Ureter (tissue), 1 donor: ENCODE measurements at places on chromosomes 4 and X.

- no peak for DNase-seq
Measured at GRCh38 chr4:26261405-26261804, 59.4 kb upstream of the RBPJ start.

DNA sequence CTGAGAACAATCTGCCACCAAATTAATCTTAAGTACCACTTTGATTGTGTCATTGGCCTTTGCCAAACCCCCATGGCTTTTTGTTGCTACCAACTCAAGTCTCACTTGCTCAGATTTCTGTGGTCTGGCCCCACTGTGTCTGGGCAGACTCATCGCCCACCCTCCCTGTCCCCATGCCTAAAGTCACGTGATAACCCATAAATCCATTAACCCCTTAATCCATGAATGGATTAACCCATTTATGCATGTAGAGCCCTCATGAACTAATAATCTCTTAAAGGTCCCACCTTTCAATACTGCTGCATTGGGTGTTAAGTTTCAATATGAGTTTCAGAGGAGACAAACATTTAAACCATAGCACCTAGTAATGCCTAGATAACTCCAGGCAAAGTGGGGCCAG, 78.5 kb upstream of the BLTP1 start:
- no peak for DNase-seq

- DNase-seq, result no peak
Measured at GRCh38 chrX:7709845-7710244, 133.1 kb upstream of the VCX start.

DNA sequence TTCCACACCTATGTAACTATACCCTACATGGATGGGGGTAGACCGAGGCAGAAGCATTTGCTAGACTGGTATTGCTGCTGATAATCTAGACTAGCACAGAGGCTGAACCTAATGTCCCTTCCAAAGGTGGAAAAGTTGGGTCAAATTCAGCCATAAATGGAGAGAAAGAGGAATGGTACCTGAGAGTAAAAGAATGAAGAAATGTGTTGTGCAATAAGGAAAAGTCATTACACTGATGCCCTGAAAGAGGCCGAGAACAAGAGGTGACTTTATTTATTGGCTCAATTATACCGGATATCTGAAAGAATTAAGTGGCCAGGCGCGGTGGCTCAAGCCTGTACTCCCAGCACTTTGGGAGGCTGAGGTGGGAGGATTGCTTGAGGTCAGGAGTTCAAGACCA, 52.1 kb downstream of the ZNF41 start:
- DNase-seq, result no peak

GRCh38 chrX:34557733-34558132, 99.4 kb downstream of the TMEM47 start:
- DNase-seq, result no peak

GRCh38 chr4:5780831-5781480, 70.0 kb downstream of the EVC start:
- DNase-seq, result peak; percentile 22

DNA sequence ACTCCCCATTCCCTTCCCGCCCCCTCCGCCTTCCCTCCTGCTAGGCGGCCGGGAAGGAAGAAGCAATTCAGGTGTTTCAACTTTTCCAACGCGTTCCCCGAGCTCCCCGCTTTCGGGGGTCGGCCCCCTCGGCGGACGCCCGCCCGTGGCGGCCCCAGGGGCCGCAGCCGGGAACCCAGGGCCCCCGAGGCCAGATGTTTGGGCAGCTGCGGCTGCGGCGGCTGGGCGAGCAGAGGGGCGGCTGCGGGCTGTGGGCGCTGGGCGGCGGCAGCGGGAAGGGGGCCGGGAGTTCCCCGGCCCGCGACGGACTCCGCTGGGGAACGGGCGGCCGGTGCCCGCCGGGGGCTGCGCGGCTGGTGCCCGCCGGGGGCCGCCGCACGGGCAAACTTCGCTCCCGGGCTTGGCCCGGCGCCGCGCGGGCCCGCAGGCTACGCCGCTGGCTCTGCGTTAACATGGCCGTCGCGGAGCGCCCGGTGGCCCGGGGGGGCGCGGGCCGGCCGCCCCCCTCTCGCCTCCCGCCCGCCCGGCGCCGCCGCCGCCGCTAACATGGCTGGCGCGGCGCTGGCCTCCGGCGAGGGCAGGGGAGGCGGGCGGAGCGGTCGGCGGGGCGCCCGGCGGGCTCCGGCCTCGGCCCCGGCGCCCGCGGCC, 510 bp downstream of the HMGB3 start:
- DNase-seq, result no peak

- DNase-seq, result no peak
Measured at GRCh38 chr4:71004281-71004851, 10.9 kb downstream of the DCK start.

GRCh38 chr4:105504744-105505143, 30.9 kb upstream of the PPA2 start:
- DNase-seq, result no peak

- DNase-seq, result no peak
Measured at GRCh38 chrX:1393871-1394615, 2.1 kb upstream of the SLC25A6 start.

DNA sequence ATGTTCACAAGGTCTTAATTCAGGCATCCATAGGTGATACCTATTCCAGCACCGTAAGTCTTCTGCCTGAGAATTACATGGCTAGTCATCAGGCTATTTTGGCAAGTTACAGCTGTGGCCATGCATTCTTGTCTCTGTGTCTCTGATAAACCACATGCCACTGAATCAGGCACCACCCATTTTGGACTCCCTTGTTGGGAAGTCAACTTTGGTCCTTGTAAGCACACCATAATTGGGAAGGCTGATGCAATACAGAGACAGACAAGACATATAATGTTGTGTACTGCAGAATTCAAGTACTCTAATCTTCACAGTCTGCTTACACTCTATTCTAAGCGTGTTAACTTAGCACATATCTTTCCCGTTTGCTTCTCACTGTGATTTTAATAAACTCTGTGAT, 483.7 kb upstream of the FTHL17 start:
- no peak for DNase-seq

DNA sequence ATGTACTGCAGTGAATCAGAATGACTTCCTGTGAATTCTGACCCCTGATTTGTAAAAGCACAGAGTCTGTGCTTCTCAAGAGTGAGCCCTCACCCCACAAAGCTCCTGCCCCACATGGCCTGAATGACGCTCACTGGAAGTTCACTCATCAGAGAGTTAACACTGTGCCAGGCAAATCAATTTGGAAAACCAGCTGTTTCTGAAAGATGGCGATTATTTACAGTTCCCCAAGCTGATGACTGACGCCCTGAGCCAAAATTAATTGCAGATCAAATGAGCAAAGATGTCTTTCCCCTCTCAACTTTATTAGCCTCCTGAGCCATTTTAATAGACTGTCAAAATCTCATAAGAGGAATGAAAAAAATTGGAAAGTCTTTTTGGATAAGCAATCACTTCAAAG, 118.0 kb downstream of the SLC2A9 start:
- no peak for DNase-seq

- peak; percentile 83 for DNase-seq
Measured at GRCh38 chrX:131747173-131747572, 203.3 kb downstream of the OR13H1 start.

- DNase-seq, result no peak
Measured at GRCh38 chr4:158302076-158302866, 92.0 kb downstream of the TMEM144 start.

DNA sequence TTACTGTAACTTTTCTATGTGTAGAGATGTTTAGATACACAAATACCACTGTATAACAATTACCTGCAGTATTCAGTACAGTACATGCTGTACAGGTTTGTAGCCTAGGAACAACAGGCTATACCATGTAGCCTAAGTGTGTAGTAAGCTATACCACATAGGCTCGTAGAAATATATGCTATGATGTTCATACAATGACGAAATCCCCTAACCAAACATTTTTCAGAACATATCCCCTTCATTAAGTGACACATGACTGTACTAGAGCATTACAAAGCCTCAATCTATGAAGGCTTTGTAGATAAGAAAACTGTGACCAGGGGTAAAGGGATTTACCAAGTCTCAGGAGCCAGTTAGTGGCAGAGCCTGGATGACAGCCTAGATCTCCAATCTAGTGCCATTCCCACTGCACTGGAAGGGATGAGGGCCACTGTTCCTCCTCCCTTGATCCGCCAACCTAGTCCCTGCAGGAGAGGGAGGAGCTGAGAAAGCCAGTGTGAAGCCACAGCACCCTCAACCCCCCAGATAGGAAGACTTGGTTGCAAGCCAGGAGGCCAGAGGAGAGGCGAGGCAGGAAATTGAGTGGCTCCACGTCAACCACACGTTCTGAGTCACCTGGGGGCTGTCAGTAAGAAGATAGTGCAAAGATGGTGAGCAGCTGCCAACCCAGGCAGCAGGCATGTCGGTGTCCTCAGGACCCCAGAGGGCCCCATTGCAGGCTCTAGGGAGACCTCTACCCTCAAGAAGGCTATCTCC, 227.7 kb downstream of the BCOR start:
- no peak for DNase-seq

- no peak for DNase-seq
Measured at GRCh38 chr4:16293210-16293838, 67.1 kb upstream of the TAPT1 start.

- no peak for DNase-seq
Measured at GRCh38 chr4:79467246-79467932, 59.4 kb upstream of the GK2 start.

DNA sequence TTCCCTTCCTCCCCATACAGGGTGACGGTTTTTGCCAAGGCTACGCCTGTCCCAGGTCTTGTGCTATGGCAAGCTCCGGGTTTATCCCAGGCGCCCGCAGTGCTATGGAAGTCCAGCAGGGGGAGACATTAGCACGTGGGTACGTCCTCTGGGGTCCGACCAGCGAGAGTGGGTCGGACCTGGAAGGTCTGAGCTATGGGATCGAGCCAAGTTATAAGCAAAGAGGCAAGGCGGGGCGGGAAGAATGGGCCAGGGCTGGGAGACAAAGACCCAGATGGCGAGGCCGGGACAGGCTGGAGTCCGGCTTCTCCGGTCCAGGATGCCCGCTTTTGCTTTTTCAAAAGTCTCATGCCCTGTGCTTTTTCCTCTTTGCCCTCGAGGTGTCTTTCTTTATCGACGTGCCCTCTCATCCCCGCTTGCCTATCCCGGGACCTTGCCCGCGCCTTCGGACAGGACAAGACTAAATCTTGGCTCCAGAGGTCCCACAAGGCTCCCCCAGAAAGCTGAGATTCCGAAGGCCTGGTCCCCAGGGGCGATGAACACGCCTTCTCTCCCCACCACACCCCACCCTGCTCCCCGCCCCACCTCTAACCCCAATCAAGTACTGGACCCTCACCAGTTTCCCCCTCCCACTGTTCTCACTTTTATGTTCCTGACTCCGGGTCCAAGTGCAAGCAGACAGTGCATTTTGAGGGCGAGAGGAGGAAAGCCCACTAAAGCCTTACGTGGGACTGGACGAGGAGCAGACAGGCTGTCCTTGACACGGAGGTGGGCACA, 785 bp upstream of the EFNB1 start:
- peak; percentile 88 for DNase-seq

GRCh38 chr4:40731792-40732245, 17.9 kb upstream of the NSUN7 start:
- no peak for DNase-seq

DNA sequence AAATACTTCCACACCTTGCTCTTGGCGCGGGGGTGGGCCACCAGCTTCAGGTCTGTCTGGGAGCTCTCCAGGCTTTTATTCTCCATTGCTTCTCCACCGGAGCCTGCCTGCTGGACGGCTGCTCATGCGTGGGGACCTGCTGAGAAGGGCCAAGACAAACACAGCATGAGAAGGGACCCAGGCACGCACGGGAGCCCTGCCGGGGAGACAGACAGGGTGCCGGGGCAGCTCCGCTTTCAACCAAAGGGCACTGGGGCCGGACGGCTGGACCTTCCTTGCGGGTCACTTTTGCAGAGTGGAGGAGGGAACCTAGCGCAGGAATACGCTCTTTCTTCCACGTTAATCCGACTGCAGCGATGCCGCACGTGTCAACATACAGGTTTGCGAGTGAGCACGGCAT, 10.1 kb downstream of the DHRSX start:
- DNase-seq, result no peak

DNA sequence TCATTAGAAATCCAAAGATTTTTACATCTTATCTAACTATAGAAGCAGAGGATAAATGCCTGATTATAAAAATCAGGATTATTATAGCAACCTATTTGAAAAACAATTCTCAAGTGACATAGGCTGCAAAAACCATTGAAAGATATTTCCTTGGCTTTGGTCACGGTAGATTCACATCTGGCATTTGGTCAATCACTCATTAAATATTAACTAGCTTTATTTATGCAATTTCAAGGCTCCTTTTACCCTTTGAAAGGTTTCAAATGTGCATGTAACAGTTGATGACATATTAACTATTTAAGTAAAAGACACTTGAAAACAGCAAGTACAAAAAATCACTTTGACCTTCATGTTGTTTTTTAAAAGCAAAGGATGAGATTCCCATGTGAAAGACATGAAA, 98.1 kb downstream of the MMRN1 start:
- no peak for DNase-seq

- no peak for DNase-seq
Measured at GRCh38 chr4:8045909-8046308, 106.2 kb upstream of the AFAP1 start.

DNA sequence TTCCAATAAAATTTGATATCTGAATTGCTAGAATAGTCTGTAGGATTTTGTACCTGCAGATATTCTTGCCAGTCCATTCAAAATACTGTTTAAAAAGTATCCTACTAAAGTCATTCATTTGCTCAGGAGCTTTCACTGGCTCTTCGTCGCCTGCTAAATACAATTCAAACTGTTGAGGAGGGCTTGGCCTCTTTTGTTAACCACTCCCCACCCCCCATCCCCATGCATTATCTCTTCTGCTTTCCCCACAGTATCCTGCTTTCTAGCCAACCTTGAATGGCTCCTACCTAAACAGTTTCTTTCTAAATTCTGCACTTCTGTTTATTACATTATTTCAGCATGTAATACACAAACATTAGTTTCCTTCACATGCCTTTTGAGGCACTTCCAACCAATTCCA, 230.8 kb downstream of the CPE start:
- DNase-seq, result no peak

DNA sequence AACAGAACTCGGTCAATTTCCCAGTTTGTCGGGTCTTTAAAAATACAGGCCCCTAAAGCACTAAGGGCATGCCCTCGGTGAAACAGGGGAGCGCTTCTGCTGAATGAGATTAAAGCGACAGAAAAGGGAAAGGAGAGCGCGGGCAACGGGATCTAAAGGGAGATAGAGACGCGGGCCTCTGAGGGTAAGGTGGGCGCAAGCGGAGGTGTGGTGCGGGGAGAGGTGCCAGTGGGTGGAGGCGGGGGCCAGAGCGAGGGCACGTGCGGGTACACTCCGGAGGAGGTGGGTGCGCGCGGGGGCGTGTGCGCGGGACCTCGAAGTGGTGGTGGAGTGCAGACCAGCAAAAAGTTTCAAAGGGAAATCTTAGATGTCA, 787 bp upstream of the TET2 start:
- DNase-seq, result no peak

GRCh38 chrX:136210806-136211205, 40.4 kb downstream of the MAP7D3 start:
- DNase-seq, result no peak

GRCh38 chr4:169418846-169419245, 148.1 kb upstream of the SH3RF1 start:
- no peak for DNase-seq
